AG08395 (cell line): ENCODE measurements at places on chromosomes 4 and X.

DNA sequence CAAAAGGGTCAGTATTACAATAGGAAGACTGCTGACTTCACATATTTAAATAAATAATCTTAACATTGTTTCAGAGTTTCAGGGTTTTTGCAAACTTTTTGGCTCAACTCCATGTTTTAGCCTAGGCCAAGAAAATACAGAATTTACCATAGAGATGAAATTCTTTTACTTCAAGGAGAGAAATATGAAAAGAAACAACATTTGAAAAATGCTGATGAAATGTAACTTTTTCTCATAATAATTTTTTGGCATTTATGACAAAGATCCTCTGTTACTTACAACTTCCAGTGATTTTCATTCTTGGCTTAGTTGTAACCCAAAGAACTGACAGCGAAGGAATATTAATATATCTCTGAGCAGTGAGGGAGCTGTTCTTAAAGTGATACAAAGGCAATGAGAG is 316.1 kb upstream of the EMCN start:
- no peak for DNase-seq

- no peak for DNase-seq
These were observed 360.9 kb downstream of the PRDM5 start for GRCh38 chr4:120561648-120562047.

- DNase-seq, result no peak
These were observed 96.1 kb downstream of the PHKA2 start for GRCh38 chrX:18887825-18888212.

- DNase-seq, result no peak
These were observed 145.2 kb upstream of the SFRP2 start for GRCh38 chr4:153933915-153934687.

DNA sequence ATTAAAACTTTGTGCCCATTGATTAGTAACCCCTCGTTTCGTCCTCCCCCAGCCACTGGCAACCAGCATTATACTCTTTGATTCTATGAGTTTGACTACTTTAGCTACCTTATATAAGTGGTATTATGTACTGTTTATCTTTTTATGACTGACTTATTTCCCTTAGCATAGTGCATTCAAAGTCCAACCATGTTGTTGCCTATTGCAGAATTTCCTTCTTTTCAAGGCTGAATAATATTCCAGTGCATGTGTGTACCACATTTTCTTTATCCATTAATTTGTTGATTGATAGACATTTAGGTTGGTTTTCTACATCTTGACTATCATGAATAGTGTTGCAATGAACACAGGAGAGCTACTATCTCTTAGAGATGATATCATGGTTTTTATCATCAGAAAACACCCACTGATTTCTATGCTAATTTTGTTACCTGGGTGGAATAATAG is 3.2 kb downstream of the ALB start:
- no peak for DNase-seq

DNA sequence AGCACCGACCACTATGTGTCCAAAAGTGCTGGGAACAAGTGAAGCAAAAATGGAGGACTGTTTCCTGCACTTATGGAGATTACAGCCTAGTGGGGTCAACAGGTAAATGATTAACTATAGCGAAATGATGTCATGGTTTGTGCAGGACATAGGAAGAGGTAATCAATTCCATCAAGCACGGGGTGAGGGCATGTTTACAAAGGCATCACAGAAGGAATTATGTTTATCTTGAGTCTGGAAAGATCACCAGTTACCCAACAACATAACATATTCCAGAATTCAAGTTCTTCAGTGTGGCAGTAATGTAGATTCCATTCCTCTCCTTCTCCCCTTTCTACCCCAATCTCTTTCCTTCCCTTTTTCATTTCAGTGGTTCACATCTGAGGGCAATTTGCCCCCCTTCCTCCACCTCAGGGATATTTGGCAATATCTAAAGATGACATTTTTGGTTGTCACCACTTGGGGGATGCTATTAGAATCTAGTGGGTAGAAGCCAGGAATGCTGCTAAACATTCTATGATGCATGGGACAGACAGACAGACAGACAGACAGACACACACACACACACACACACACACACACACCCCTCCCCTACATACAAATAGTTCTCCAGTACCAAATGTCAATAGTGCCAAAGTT is 24.1 kb downstream of the FAM47E start:
- no peak for DNase-seq

GRCh38 chr4:12116009-12116552 is 687.4 kb upstream of the HS3ST1 start:
- DNase-seq, result no peak

DNA sequence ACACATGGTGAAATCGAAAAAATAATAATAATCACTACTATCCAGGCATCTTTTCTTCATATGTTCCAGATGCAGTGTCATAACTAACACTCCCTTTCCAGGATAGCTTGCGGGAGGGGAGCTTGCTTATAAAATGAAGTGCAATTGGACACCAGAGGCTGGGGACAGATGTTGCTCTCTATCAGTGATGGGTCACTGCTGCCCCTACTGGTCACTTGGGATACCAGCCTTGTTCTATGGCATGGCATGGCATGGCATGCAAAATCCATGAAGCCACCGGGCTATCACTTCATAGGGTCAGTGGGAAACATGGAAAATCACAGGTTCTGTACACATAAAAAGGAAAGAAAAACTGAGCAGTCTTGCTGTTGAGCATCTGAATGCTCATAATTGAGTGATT is 168.1 kb downstream of the GLRA2 start:
- DNase-seq, result peak; percentile 4

GRCh38 chr4:187251896-187252295 is 528.2 kb upstream of the FAT1 start:
- no peak for DNase-seq

DNA sequence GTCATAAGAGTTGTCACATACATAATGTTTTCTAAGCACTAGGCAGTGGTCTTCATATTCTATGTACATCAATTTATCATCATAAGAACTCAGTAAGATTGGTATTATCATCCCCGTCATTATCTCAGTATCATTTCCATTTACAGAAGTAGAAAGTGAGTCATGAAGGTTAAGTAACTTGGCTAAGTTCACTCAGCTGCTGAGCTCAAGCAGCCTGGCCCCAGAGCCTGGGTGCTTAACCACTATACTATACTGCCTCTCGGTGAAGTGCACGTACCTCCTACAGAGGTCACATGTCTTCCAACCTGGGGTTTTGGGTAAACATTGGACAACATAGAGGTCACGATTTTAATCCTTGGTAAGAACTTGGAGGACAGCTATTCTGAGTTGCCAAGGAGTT is 161.5 kb upstream of the GATB start:
- no peak for DNase-seq

- DNase-seq, result no peak
These were observed 109.7 kb downstream of the SORCS2 start for GRCh38 chr4:7301846-7302630.

DNA sequence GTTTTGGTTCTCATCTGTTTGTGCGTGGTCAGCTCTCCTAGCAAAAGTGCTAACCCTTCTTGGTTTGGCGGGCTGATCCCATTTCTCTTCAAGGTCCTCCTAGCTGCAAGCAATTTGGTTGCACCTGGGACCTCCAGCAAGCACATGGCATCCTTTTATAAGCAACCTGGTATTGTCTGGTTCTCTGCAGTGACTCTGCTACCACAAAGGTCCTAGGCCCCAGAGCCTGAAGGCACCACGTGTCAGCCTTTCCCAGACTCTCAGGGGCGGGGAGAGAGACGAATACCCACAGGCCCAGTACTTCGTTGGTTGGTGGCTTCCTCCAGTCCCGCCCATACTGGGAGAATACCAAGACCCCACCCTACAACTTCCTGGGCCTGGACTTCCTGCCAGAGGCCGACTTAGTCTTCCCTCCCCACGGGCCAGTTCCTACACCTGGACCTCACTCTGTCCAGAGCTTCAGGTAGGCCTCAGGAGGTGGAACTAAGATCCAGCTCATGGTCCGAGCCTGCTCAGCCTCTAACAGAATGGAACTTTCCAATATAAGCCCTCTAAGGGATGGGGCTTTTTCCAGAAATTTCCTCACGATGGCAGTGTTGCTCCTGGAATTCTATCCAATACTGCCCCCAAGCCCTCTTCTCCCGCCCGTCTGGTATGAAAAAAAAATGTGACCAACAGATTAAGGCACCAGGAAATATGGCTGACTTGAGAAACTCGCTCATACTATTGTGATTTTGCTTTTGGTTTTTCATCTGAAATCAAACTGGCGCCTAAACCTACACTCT is 192.5 kb upstream of the STK26 start:
- DNase-seq, result peak; percentile 58

- no peak for DNase-seq
These were observed 94.6 kb downstream of the RLIM start for GRCh38 chrX:74519870-74520269.

GRCh38 chr4:109916027-109916409 is 3.3 kb downstream of the EGF start:
- DNase-seq, result no peak

GRCh38 chr4:150012851-150013360 is 65.3 kb upstream of the DCLK2 start:
- DNase-seq, result no peak

GRCh38 chr4:156169861-156170260 is 216.2 kb upstream of the CTSO start:
- peak; percentile 7 for DNase-seq

DNA sequence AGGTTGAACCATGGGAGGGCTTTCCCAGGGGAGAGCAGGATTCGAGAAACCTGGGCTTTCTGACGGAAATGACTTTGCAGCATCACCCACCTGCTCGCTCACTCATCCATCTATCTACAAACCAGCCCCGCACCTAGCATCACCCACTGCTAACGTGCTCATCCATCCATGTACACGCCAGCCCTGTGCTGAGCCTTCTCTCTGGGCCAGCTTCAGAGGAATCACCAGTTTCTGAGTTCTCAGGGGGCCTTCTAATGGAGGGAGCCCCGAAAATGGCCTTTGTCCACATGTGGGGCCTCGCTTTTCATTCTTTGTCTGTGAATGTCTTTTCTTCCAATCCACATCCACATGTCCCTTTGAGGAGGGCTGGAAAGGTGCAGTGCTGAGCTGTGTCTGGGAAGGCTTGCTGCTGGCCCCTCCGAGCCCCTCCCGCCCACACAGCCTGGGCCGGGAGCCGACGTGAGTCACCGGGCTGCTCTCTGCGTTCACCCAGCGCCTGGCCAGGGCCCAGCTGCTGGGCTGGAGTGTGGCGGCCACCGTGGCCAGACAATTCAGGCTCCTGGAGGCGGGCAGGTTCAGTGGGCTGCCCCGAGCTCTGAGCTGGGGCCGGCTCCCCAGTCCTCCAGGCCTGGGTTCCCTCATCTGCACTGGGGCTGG is 14.7 kb downstream of the SORCS2 start:
- DNase-seq, result peak; percentile 95

DNA sequence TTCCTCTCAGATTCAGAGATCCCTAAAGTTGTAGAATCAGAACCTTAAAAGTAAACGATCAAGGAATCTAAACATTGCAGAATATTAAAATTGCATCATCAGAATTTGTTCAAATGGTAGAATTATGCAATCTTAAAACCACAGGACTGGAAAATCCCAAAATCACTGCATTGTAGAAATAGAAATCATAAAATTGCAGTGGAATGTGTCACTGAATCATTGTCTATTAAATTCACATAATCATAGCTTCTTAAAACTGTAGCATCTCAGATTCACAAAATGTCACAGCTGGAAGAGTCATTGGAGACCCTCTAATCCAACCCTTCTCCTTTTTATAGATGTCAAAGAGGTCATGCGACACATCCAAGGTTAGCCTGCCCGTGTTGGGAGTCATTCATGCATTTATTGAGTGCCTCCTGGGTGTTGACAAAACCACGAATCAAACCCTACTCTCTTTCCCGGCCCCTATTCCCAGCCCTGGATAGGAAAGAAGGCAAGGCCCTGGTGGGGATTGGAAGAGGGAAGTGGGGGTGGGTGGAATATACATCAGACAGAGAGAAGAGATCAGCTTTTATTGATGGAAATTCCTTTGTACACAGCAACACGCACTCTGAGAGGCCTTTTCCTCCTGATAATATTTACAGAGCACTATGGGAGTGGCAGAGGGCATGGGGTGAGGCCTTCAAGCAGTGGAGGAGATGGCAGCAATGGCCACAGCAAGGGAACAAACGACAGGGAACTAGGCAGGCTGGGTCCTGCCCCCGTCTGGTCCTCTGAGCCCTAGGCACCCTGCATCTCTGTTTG is 15.4 kb downstream of the IQSEC2 start:
- DNase-seq, result peak; percentile 45

GRCh38 chr4:165294907-165295306 is 32.6 kb upstream of the MSMO1 start:
- no peak for DNase-seq

- DNase-seq, result no peak
These were observed 34.9 kb downstream of the MMRN1 start for GRCh38 chr4:89929425-89930159.

DNA sequence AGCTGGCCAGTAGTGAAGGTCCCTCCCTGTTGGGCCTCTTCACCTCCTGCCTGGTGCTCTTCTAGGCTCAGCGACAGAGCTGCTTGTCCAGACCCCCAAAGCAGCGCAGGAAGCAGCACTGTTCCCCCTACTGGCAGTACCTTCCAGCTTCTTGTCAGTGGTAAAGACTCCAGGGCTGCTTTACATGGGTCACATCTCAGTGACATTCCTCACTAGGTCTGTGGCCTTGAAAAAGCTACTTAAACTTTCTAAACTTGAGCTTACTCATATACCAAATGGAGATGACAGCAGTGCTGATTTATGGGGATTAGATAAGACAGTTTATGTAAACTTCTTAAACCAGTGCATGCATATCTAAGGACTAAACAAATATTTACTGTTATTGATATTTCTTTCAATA is 117.3 kb downstream of the FAT4 start:
- peak; percentile 4 for DNase-seq

DNA sequence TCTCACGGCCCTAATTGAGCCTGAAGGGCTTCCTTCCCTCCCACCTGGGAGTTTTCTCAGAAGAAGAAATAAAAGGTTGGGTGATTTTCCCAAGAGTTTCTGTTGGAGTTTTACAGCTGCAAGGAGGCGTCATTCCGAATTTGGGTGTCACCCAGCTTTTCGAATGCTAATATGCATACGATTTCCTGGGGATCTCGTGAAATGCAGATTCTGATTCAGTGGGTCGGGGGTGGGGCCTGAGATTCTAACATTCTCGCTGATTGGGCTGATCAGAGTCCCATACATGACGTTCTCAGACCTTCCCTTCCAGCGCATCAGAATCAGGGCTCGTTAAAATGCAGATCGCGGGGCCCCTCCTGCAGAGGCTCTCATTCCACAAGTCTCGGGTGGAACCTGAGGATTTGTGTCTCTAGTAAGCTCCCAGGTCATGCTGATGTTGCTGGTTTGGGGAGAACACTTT is 125.8 kb upstream of the STX18 start:
- DNase-seq, result peak; percentile 29

GRCh38 chr4:88104902-88105610 is 53.4 kb downstream of the ABCG2 start:
- peak; percentile 53 for DNase-seq
